ENCODE measurements at places on chromosomes 16 and 17.

GRCh38 chr17:21689604-21690003 is 2.7 kb upstream of the KCNJ18 start:
- no peak for DNase-seq

GRCh38 chr17:28858801-28859355 is 4.1 kb downstream of the ERAL1 start:
- DNase-seq, result no peak

DNA sequence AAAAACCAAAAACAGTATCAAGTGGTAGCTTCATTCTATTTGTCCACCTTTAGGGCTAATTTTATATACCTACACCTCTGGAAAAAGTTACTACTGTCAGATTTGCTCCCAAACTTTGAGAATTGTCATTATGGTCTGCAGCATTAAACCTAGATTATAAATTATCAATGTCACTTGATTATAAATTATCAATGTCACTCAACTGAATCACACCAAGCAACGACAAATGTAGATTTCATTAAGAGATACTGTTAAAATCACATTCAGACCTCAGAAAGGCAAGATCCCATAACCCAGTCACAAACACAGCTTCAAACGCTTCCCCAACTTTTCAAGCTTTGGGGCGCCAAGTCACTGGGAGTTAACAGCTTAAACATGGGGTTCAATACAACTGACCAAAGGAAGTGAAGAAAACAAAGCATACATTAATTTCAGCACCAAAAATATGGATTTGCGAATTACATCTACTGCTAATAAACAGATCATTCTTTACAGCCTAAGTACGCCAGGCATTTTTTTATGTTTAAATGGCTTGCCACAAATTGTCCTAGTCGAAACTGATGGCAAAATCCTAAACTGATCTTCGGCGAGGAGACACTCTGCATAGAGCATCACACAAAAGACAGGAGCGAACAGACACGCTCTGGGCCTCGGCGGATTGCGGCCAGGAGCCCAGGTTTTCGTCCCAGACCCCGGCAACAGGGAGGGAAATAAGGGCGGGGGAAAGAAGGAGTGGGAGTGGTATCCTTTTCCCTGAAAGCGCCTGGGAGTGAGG is 981 bp downstream of the GLG1 start:
- no peak for DNase-seq

DNA sequence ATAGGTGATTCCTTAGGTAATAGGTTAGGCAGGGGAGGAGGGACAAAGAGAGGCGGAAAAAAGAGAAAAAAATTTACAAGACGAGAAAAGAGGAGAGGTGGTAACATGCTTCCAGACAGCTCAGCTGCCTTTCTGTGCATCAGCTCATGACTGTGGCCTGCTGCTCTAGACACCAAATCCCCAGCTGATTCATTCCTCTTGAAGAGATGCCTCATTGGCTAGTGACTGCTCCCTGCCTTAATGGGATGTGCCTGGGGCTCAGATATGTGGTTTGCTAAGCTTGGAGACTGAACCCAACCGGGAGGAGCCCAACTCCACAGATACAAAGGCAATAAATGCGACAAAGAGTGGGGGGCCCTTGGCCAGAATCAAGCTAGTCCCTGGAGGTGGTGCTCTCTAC is 105.9 kb upstream of the FAM20A start:
- DNase-seq, result no peak

- DNase-seq, result no peak
Observed at GRCh38 chr17:76982408-76983074, 114.3 kb downstream of the MGAT5B start.

- no peak for DNase-seq
Observed at GRCh38 chr16:17076092-17076754, 394.5 kb downstream of the XYLT1 start.

DNA sequence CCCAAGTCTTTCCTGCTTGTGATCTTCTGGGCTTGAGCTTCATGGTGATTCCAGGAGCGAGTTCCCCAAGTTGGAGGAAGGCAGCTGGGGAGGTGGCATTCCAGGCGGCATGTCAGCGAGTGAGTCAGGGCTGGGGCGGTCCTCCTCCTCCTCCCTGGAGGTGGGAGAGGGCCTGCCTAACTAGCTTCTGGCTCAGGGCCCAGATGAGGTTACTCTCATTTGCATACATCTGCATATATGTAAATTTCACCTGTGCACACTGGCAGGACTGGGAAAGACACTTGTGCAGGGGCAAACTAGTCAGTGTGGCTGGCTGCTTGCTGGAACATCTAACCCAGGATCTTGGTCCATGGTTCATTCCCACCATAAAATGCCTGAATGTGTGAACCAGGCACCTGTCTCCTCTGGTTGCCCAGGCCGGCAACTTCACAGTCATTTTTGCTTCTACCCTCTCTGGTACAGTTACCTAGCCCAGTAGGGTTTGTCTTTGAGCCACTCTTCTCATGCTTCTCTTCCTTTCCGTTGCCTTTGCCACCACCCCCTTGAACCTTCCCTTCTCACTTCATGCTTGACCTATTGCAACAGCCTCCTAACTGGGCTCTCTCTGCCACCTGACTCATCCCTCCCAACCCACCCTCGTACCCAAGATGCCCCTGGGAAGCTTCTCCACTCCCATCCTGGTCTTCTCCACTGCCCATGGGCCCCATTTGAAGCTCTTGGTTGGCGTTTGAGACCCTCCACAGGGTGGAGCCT is 9.6 kb upstream of the DLX4 start:
- no peak for DNase-seq

DNA sequence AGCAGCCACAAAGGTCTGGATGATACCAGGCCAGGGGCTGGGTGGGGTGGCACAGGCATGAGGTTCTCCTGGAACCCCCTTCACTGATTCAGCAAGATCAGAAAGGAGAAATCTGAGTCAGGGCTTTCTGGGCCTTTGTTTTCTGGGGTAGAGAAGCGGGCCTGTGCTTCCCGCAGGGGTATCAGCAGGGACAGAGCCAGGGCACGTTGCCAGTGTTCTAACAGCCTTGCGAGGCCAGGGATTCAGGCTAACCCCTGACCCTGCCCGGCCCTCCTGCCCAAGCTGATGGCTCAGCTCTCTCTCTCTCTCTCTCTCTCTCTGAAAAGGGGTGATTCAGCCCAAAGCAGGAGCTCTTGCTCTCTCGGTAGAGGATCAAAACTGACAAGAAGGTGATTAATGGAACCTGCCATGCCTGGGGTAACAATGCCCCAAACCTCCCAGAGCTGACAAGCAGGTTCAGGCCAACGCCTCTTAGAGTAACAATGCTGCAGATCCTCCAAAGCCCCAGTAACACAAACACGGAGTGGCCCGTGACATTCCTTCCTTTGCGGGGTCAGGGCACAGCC is 2.0 kb upstream of the KRT13 start:
- no peak for DNase-seq

DNA sequence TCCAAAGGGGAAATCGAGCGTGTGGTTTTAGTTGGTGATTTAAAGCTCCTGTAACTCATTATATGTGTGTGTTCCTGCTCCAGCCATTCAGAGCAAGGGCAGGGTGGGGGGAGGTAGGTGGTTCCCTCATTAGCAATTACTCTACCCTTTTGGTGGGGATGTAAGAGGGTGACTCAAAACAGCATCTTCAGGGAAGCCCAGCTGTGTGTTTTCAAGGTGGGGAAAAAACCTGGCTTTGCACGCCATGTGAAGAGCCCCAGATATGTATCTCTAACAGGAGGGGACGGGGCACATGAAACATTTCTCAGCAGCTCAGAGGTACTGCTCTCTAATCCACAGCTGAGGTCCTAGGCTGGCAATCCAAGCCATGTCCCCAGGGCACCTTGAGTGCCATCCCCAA is 241.3 kb upstream of the ZFHX3 start:
- no peak for DNase-seq

DNA sequence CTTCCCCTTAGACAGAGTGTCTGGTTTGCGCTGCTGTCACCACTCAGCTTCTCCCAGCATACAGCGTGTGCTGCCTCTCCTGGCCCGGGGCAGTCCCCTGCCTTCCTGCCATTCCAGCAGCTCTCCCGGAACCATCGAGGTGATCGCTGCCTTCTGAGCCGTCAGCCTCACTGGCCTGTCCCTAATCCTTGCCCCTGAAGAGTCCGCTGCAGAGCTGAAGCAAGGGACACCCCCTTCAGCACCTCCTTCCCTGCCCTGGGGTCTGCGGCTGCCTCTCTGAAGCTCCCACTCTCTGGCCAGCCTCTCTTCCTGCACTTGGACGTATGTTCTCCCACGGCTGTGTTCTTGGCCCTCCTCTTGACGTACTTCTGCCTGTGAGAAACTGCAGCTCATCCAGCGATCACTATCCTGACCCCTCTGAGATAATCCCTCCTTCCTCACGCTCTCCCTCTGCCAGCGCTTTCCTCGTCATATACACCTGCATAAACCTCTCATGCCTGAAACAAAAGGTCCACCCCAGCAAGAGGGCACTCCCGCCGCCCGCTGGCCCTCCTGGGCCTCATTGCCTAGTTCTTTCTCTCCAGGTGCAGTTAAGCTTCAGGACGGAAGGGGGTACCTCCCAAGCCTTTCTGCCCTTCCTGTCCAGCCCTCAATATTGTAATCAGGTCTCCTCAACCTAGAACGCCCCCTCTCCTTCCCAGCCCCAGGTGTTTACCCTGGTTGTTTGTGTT is 220.6 kb upstream of the CHMP6 start:
- DNase-seq, result peak; percentile 50

DNA sequence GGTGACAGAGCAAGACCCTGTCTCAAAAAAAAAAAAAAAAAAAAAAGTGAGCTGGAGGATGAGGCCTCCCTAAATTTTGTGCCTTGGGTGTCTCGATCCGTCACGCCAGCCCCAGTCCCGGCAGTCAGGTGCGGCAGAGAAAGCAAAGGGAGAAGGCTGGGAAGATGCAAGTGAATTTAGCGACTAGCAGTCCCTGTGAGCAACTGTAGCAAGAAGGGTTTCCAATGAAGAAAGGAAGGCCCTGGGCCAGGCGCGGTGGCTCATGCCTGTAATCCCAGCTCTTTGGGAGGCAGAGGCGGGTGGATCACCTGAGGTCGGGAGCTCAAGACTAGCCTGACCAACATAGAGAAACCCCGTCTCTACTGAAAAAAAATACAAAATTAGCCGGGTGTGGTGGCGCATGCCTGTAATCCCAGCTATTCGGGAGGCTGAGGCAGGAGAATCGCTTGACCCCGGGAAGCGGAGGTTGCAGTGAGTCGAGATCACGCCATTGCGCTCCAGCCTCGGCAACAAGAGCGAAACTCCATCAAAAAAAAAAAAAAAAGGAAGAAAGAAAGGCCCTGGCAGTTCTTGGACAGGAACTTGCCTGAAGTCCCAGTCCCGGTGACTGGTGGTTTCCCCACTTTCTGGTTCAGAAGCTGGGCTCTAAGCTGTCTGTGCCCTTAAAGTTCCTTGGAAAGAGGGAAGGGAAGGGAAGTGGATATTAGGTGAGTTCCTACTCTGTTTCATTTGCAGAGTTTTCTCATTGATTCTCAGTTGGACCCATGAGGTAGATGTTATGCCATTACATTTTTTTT is 1.8 kb upstream of the QPRT start:
- DNase-seq, result no peak

GRCh38 chr16:50627419-50627818 is 53.7 kb downstream of the SNX20 start:
- DNase-seq, result no peak

DNA sequence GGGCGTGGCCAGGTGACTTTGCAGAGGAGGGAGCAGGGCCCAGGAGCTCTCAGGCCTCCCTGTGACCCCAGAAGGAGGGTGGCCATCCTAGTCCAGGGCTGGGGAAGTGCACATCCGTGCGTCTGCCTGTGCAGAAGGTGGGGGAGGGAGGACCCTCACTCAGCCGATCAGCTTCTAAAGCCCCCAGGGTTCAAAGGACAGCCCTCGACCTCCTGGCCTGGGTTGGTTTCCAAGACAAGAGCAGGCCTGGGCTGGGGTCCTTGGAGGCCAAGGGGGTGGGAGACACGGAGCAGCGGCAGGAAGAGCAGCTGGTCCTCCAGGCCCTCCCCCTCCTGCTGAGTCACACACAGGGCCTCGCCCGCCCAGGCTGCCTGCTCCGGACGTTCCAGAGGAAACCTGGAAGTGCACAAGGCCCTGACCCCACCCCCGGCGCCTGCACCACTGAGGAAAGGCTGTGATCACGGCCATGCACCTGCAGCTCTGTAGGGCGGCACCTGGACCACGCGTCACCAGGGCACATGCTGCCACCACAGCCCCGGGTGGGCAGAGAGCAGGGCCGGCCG is 67.1 kb upstream of the ZNF469 start:
- no peak for DNase-seq

DNA sequence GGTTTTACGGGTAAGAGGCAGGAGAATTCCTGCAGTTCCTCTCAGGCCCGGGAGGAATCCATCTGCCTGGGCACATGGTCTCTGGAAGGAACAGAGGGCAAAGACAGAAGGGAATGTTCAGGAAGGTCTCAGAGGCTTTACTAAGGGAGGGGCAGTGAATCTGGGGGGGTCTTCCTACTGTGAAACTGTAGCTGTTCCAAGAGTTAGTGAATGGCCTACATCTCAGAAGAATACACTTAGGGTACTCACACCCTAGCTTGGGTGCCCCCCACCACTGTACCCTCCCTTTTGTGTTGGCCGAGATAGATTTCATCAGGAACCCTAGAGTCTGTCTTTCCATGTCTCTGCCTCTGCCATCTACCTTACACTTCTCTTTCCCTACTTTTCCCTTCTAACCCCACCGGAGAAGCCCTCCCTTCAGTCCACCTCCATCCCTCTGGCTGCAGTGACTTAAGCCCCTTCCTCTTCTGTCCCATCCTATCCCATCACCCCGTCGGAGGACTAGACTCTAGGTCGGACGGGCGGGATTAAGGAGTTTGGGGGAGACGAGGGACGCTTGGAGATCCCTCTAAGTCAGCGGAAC is 316 bp downstream of the DLG4 start:
- DNase-seq, result no peak

GRCh38 chr16:57373117-57373947 is 1.0 kb downstream of the CX3CL1 start:
- DNase-seq, result no peak

DNA sequence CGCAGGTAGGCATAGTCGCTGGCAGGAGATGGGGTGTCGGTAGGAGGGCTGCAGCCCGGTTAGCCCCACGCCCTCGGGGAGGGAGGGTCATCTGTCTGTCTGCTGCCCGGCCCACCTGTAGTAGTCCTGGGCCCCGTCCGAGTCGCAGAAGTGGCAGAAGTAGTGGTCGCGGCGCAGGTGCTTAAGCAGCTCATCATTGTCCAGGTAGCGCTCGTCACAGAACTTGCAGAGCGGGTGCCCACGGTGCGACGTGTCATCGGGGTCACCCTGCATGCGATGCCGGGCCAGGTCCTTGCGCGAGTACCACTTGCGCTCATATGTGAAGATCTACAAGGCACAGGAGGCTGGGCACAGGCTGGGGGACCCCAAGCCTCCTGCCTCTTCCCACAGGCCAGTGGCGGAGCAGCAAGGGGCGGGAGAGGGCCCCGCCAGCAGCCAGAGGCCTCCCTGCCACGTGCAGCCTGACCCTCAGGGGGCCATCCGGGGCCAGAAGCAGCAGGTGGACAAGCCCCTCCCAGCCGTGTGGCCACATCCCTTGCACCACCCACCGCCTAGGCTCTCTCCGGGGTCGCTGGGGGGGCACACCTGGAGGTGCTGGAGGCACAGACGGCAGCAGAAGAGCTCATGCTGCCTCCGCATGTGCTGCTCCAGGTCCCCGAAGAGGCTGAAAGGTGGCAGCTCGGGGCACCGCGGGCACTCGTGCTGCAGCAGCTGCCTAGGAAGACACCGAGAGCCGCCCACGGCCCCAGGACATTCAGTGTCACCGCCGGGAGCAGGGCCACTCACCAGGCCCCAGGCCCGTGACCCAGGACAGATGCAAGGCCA is 7.0 kb downstream of the ZNF598 start:
- no peak for DNase-seq

- DNase-seq, result no peak
Observed at GRCh38 chr17:39132192-39132610, 19.2 kb downstream of the PLXDC1 start.

GRCh38 chr16:27389272-27389961 is 12.6 kb upstream of the IL21R start:
- DNase-seq, result no peak
